ENCODE measurements at places on chromosomes 3 and 15.

DNA sequence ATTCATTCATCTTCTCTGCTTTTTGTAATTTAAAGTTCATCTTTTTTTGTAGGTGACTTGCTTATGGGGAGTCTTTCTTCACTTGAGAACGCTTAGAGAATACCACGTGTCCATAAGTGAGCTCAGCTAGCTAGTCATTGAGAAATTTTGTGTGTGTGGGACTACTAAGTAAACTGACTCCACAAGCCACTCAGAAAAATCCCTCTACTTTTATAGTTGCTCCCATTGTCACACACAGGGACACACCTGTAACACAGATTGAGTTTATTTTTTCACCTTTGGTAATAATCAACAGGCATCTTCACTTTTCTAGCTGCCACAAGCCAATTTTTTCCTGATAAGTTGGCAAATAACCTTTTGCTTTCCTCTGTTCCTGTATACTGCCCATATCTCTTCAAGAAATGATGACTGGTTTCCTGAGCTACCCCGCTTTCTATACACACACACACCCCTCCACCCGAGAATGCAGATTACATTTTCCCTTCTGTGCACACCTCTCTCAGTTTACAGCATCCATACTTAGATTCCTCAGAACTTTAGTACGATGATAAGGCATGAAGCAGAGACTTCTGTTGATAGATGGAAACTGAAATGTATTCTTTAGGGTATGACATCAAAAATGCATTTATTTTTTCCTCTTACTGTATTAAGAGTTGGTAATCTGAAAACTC lies 4.6 kb downstream of the TSC22D2 start:
- DNase-seq: no peak

DNA sequence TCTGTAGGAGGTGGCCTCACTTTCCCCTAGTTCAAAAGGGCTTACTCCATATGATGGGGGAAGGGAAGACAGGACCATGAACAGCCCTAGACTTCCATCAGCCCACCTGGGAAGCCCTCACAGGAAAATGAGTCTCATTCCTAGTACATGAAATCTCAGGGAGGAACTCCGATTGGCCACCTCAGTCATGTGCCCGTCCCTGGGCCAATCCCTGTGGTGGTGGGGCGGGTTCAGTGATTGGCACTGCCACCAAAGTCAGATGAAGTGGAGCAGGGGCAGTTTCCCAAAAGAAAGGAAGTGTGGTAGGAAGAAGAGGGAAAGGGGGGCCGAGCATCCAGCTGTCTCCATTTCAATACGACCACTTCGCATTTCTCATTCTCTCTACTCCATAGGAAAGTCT lies 25.9 kb upstream of the GP9 start:
- DNase-seq: no peak

GRCh38 chr3:32500880-32501782 lies 1.5 kb downstream of the CMTM6 start:
- no peak for DNase-seq

DNA sequence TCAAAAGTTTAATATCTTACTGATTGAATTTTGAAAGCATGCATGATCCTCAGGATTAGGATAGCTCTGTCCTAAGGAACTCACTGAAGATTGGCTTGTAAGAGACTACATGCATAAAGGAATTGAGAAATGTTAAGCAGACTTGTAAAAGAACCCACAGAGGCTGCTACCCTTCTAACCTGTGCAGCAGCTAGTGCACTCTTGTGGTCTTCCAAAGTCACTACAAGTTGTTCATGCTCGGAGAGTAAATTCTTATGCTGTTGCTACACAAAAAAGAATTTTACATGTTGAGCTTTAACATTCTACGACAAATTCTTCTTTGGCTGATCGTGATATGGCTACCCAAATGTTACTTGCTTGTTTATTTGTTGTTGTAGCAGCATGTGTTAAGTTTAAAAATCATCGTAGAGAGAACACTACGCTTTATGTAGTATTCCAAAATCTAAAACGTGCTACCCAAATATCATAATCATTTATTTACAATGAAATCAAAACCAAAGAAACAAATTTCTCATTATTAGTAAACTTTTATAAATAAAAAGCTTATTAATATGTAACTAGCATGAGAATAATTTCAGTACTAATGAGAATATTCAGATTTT lies 55.0 kb downstream of the GOLIM4 start:
- DNase-seq: no peak

DNA sequence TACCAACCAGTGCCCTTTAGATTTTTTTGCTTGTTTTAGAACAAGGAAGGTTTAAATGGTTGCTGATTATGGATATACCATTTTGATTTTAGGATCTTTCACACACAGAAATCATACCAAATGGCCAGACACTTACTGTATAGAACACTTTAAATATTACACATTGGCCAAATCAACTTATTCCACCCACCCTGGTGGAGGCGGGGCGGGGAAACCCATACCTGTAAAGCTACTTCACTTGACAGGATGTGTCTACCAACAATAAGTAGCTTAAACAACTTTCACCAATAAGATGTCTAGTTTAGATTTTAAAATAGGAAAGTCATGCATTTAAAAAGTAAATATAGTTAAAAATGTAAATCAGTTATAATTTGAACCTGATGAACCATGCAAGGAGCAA lies 17.0 kb upstream of the SFMBT1 start:
- no peak for DNase-seq

DNA sequence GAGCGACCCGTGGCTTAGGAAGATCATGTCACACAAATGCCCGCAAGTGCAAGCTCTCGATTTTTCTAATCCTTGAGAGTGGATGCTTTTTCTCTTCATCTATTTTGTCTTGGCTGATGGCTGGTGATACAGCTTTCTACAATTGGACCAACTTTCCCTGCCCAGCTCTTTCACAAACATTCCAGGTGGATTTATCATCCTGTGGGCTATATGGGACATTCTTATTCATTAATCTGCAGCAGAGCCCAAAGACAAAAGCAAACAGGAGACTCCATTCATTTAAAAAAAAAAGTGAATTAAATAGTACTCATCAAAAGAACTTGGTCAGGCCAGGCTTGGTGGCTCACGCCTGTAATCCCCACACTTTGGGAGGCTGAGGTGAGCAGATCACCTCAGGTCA lies 14.2 kb upstream of the TSEN2 start:
- DNase-seq: no peak

GRCh38 chr15:72178976-72179585 lies 18.5 kb downstream of the GRAMD2A start:
- DNase-seq: no peak

DNA sequence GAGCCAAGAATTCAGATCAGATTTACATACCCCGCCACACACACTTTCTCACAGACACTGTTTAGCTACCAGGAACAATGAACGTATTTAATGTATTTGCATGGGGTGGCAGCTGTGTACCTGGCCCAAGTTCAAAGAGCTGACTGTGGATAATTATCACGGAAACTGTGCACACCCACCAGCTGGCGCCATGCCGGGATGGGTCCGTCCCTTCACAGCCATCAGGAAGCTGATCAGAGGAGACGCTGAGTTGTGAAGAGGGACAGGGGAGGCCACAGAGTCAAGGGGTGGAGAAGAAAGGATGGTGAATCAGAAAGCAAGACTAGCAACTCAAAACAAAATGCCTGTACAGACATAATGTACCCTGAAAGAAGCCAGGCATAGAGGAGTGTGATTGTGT lies 13.1 kb upstream of the PLA2G4D start:
- peak; percentile 12 for DNase-seq

- DNase-seq: peak; percentile 79
Measured at GRCh38 chr15:72237029-72237852, 6.3 kb upstream of the PKM start.

- DNase-seq: no peak
Measured at GRCh38 chr15:29270169-29270955, 740 bp upstream of the NSMCE3 start.

All from stimulated activated CD4-positive, alpha-beta T cell treated with anti-CD3 and anti-CD28 coated beads, Interleukin-4, amount 100 ng/mL, for 4 hours (primary cell).